ENCODE measurements at places on chromosomes 13 and 19.

GRCh38 chr19:50557009-50557613, 11.1 kb downstream of the LRRC4B start:
- no peak for DNase-seq

DNA sequence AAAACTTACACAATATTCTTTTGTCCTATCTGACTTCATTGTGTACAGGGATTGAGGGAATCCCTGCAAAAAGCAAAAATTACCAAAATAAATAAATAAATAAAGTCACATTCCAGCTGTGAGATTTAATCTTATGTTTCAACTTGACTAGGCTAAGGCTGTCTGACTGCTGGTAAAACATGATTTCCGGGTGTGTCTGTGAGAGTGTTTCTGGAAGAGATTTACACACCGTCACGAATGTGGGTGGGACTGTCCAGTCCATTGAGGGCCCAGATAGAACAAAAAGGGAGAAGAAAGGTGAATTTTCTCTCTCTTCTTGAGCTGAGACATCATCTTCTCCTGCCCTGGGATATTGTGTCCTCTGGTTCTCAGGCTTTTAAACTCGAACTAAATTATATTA, 166.1 kb downstream of the LIG4 start:
- no peak for DNase-seq

DNA sequence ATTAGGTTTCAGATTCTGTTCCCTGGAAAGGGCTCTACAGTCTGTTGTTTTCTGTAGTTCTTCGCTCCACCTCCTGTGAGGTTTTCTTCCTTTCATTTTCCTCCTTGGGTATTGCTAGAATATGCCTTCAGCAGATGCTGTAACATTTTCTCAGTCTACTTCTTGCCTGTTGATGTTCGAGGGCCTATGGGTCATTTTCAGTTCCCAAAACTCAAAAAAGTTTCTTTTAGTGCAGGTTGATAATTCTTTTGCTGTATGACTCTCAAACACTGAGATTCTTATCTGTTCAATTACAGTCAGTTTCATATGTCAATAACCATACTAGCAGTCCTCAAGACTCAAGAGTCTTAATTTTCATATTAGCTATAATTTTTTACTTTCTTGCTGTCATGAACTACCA, 268.3 kb downstream of the RFC3 start:
- DNase-seq, result no peak

GRCh38 chr13:77417897-77418296, 91.0 kb upstream of the MYCBP2 start:
- no peak for DNase-seq

DNA sequence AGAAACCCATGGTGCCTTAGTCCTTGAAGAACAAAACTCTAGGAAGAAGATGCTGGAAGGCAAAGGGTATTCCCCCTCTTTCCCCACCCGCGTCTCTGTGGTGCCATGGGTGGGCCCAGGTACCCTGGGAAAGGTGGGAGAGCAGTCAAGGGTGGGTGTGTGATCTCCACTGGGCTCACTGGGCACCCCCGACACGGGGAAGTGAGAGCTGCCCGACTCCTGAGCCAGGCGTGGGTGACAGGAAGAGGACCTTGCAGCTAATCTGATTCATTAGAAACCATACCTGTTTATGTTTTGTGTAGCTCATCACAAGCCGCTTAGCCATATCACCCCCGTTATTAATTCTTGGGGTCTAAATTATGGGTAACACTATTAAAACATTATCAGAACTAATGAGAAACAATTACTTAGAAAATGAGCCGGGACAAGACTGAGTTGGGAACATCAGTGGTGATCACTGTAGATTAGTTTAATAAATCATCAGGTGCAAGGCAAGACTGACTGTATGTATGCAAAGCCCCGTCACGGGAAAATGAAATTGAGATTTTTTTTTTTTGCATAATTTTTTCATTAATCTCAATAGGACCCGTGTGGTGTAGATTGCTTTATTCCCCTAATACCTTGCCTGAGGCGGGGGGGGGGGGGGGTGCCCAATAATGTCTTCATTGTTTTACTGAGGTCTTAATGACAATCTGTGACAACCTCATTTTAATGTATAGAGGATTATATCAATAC, 77.3 kb downstream of the ZIC5 start:
- DNase-seq, result no peak

GRCh38 chr13:96100457-96101220, 10.7 kb downstream of the HS6ST3 start:
- DNase-seq, result no peak

DNA sequence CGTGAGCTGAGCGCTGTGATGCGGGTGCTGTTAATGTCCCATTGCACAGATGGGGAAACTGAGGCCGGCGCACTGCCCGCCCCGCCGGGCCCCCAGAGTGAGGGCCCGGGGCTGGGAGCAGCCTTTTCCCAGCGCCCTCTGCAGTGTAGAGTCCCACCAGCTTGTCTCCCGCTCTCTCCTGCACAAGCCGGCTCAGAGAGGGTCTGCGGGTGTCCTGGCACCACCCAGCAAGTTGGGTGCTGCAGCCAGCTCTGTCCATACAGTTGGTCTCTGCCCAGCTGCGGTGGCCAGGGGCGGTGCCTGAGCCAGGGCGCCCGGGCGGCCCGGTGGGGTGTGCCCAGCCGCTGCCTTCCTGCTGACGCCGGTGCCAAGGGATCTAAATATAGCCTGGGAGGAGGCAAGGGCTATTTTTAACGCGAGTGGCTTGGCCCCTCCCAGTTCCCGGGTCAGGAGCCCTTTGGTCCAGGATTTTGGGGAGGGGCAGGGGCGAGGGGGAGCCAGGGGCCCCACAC, 19.3 kb downstream of the GADD45B start:
- no peak for DNase-seq

- no peak for DNase-seq
These were observed 17.9 kb upstream of the ELAVL1 start for GRCh38 chr19:8023371-8023770.

- no peak for DNase-seq
These were observed 29.0 kb downstream of the CARS2 start for GRCh38 chr13:110676595-110677587.

GRCh38 chr19:46453661-46454060, 17.7 kb downstream of the PNMA8A start:
- no peak for DNase-seq

DNA sequence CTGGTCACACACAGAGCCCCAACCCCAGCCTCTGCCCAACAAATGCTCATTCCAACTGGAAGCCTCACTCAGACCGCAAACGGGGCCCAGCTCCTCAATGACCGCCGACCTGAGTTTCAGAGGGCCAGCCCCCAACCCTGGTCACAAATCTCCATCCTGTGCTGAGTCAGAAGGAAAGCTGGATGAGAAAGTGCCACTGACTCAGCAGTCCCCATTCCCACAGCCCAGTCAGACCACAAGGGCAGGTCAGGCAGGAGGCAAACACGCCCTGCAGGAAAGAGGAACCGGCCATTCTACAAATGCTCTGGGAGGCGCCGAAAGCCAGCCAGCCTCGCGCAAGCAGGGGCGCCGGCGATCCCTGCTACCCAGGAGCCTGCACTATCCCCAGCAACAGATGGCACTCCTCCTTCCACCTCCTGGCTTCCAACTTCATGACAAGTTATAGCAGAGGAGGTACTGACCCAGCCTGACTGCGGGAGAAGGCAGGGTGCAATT, 14.1 kb upstream of the PRKD2 start:
- no peak for DNase-seq

DNA sequence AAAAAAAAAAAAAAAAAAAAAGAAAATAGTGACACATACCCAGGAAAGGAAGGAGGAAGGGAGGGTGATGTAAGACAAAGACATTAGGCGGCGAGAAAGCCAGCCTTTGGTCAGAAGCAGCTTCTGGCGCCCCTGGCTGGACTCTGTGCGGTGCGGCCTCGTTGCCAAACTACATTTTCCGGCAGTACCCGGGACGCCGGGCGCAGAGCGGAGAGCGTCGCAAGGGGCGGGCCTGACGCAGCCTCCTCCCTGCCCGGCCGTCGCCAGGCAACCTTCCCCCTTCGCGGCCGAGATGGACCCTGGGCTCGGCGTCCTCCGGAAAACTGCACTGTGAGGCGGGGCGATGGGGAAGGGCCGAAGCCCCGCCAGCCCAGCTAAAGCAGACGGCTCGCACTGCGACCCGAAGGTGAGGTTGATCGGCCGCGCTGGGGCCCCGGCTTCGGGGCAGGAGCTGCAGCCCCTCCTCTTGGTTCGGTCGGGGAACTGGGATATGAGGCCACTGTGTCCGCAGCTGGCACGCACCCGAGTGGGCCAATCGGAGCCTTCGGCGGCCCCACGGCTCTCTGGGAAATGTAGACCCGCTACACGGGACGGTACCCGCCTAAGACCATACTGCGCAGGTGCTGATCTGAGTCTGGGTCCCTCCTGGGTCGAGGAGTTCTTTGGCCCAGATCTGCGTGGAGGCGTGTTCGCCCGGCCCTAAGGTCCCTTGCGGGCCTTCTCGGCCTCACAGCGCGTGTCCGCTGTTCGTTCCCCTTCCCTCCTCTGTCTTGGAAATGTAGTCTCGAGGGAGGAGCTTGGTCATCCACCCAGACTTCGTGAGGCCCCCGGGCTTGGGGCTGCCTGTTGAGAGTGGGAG, 2.3 kb upstream of the MZF1 start:
- DNase-seq, result peak; percentile 57

DNA sequence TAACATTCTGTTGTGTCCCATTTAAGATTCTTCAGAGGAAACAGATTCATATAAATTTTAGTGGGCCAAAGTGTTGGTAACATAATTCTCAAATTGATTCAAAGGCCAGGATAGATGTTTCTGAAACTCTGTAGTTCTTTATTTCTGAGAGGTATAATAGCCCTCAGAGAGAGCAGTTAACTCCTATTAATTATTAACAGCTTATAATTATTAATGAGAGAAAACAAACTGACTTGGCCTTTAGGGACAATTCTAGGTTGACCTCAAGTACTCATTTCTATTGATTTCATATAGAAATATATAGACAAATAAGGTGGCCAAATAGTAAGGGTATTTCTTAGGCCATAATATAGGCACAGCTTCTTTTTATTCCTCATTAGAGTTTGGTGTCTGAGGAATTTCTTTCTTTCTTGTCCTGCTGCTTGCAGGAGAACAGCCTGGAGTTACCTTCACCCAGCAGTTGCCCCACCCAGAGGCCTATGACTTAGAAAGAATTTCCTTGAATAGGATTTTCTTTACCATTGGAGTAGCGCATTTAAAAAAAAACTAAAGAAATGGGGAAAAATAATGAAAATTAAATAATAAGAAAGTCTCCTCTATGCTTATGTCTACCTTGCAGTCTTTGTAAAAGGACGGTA, 1430.1 kb upstream of the SPRY2 start:
- DNase-seq, result no peak

- DNase-seq, result no peak
These were observed 41.6 kb downstream of the IFT88 start for GRCh38 chr13:20608438-20609020.

DNA sequence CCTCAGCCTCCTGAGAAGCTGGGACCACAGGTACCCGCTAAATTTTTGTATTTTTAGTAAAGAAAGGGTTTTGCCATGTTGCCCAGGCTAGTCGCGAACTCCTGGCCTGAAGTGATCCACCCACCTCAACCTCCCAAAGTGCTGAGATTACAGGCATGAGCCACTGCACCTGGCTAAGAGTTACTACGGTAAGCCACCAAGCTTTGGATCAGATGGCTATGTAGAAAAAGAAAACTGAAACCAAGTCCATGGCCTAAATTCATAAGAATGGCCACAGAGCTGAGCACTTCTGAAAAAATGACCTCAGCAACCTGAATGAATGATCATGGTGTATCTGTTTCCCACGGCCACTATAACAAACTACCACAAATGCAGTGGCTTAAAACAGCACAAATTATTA, 9.4 kb downstream of the OPA3 start:
- DNase-seq, result no peak

GRCh38 chr13:66837246-66837645, 392.9 kb downstream of the PCDH9 start:
- no peak for DNase-seq

- DNase-seq, result no peak
These were observed 41.8 kb upstream of the UBAC2 start for GRCh38 chr13:99158846-99159245.

DNA sequence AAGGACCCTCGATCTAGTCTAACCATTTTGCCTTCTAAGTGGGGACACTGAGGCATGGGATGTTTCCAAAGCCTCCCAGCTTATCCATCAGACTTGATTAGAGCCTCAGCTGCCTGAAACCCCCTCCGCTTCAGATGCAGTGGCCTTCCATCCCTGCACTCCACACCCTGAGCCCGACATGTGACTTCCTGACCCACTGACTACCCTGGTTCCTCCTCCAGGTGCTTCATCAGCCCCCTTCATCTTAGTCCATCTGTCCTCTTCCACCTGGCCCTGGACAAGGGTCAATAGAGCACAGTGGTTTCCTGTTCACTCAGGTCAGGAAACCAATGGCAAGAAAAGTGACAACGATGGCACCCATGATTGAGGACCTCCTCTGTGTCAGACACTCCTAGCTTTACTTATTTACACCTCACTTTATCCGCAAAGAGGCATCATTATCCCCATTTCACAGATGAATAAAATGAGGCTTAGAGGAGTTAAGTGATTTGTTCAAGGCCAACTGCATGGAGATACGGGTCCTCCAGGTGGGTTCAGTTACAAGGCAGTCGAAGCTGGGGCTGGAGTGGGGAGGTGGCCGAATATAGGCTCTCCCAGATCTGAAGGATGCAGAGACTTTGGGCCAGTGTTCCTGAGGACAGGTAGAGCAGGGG, 81.6 kb upstream of the TM9SF2 start:
- DNase-seq, result no peak

DNA sequence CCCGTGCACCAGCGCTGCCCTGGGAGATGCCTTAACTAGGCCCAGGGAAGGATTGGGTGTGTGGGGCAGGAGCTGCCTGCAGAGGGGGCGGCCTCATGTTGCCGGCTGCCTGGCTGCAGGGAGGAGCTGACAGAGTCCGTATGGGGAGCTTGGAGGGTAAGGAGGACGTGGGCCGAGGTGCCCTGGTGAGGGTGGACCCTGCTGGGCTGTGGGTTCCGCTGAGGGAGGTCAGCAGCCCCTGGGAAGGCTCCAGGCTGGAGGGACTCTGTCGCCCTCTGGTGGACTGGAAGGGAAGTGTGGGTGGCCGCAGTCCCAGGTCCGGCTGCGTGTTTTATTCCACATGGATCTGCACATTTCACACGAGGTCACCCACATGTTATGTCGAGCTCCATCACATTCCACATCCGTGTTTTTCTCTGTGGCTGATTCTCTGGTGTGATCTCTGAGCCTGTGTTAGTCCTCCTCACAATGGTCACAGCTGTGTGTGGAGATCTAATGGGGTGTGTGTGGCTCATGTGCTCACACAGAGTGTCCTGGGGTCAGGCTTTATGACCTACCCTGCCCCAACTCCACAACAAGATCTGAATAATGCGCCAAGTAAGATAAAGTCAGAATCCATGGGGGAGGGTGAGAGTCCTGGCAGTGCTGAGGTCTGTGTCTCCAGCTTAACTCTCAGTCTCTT, 1.8 kb upstream of the CEACAM8 start:
- DNase-seq, result peak; percentile 29
